ENCODE measurements at places on chromosomes 12 and 14. TPM values are rescaled to one million over a fixed set of nuclear protein-coding genes. Genes with fewer than 3 reads are reported as not detected.
A peak's percentile ranks its signal among the peaks of the same experiment; 100 is the strongest.

DNA sequence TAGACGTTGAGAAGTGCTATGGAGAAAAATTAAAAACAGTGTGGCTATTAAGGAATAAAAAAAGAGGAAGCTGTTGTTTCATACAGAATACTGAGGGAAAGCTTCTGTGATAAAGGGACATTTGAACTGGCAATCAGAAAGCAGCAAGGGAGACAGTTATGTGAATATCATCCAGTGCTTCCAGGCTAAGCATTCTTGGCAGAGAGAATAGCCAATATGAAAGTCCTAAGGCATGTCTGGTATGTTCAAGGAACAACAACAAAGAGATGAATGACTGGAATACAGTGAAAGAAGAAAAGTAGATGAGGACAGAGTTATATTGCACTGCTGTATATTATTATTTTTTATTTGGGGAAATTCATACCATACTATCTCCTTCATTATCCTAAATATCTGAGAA is 23.9 kb downstream of the SCAF11 start:
- DNase-seq: no peak

- DNase-seq: no peak
Measured at GRCh38 chr12:52976574-52977071, 27.7 kb downstream of the KRT18 start.

- no peak for DNase-seq
Measured at GRCh38 chr14:30737916-30738315, 115.8 kb downstream of the SCFD1 start.

- DNase-seq: no peak
Measured at GRCh38 chr14:22994762-22995275, 12.5 kb upstream of the AJUBA start.

The STXBP6 gene
- 1.3 TPM for total RNA-seq

DNA sequence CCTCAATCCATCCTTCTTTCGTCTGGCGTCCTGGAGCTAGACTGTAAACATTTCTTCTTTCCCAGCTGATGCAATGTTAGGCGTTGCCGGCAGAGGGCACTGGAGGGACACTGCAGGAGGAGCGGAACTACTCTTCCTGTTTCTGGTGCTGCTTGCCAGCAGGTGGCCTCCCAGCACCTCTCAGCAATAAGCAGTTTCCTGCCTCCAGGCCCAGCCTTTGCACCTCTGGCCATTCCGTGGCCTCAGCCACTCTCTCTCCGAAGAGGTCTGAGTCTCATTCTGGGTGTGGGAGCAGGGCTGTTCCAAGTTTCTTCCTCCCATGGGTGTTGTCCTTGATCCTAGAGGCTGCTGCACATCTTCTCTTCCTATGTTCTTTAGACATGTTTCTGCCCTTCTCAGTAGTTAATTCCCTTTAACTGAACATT is 7.5 kb upstream of the ASPG start:
- peak; percentile 27 for DNase-seq

DNA sequence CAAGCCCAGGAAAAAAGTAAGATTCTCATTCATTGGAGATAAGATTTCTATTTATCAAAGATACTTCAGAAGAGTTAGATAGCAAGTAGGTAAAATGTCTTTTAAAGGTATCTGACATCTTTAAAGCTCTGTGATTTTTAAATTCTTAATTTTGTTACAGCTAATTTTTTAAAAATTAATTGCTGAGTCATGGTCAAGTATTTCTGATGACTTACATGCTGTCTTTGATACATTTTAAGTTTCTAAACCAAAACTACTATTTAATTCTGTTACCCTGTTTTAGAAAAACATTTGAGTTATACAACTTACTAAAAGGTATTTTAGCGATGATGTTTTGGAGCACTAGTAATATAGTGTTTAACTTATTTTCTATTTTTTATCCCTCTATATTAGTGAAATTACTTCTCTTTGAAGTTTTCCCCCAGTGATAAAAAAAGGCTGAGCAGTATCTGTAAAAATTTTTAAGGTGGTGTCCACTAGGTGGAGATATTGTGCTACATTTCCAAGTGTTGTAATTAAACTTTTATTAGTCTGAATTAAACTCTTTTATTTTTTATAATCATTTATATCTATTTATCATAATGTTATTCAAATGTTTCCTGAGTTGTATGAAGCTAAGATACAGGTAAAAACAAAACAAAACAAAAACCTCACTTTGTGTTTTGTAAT is 11.5 kb downstream of the ALG10 start:
- peak; percentile 27 for DNase-seq

The NUP37 gene
- total RNA-seq: 24.6 TPM

DNA sequence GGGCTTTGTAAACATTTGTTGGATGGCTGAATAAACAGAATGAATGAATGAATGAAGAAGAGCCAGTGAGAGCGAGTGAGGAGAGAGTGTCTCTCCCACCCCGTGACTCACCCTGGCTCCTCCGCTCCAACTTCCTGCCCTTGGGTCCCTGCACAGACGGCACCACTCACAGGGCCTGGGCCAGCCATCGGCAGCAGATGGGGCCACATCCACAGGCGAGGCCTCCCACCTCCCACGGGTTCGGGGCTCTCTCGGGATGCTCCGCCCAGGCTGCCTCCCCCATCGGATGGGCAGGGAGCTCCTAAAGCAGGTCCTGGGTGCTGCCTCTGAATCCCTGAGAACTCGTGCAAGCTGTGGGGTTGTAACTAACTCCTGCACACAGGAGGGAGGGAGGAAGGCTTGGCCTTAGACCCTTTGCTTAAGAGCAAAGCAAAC is 41.3 kb downstream of the CCNK start:
- no peak for DNase-seq

GRCh38 chr12:56590237-56590830 is 39.8 kb downstream of the BAZ2A start:
- no peak for DNase-seq

DNA sequence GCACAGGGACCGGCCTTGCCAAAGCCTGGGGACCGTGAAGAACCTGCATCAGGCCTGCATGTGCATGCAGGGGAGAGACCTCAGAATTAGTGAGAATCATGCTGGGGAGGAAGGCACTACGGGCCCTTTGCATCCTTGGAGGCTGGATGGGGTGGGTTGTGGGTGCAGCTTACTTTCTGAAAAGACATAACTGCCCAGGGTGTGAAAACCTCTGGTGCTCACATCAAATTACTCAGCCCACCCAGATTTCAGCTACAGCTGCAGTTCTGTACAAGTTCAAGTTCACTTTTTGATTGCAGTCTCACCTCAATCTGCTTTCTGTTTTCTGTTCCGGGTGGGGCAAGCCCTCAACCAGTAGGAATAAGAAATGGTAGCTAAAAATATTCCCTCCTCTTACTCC is 130.6 kb downstream of the SLC15A4 start:
- no peak for DNase-seq

- no peak for DNase-seq
Measured at GRCh38 chr12:95520816-95521215, 30.5 kb downstream of the USP44 start.

The CCDC184 gene
- 0.41 TPM for total RNA-seq

DNA sequence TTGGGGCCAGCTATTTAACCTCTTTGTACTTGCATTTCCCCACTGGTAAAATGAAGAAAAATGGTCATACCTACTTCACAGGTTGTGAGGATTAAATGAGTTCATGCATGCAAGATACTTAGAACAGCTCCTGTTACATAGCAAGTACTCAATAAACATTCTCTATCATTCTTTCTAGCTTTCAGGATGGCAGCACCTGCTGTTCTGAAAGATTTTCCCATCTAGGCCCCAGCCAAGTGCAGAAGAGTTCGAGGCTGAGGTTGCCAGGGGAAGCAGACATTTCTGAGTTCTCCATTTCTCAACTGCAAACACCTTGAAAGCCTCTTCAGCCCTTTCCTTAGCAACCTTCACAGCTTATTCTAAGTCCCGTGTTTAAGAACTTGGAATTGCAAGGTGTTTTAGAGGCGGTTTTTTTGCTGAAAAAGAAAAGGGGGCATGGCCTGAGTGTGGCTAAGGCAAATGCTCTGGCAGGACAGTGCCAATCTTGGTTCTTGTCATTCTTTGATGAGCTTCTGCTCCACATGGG is 73.0 kb upstream of the PRMT8 start:
- no peak for DNase-seq

- no peak for DNase-seq
Measured at GRCh38 chr14:83960832-83961512, 1569.0 kb upstream of the FLRT2 start.

The CFL2 gene
- total RNA-seq: 74.9 TPM

DNA sequence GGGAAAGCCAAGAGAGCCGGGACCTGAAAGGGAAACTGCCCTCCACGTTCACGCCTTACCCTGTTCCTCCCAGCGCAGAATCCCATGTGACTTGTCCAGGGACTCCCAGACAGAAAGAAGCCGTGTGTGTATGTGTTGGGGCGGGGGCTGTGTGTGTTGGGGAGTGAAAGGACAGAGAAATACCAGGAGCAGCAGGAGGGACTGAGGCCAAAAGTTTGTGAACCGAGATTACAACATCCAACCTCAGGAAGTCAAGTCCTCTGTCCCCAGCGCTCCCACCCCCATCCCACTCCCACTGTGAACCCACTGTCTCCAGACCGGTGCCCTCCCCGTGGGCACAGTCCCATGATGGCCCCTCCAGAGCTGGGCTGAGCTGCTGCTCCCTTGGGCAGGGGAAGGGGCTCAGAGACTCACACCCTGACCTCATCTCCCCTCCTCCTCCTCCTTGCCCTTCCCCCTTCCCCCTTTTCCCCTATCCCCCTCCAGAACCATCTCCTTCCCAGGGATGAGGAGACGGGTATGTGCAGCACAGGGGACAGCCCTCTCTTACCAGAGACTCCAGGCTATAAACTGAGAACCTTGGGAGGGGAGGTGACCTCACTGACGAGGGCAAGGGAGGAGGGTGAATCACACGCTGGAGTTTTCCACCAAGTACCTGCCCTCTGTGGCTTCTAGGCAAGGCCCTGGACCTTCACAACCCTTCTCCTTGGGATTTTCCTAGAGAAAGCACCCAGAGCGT is at the start of gene SLC6A12:
SLC6A12 (minus strand) TSS at position 155 of the 739 bp plus-strand sequence. CDS start 4,171 bp downstream, outside the sequence.
- no peak for DNase-seq

GRCh38 chr14:67680121-67680602 is 5.7 kb upstream of the VTI1B start:
- peak; percentile 58 for DNase-seq
